NCI-H1092 treated with DMSO at 0.1 percent for 48 hours (cell line): ENCODE measurements at places on chromosomes 1 and 21.
A peak's percentile ranks its signal among the peaks of the same experiment; 100 is the strongest.

DNA sequence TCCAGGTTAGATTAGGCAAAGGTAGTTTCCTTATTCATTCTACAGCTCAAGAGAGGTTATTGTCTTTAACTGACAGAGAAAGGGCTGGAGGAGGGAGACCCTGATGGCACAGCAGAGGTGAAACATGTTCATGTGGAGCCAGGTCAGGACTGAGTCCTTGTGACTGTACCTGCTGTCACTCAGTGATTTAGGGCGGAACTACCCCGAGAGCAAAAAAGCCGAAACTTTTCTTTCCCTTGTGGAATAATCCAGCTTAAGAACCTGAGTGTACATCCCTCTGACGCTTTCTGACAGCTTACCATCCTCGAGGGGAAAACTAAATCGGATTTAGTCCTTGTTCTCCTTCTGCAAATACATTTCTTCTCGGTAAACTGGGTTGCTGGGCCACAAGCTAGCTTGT lies 273.2 kb downstream of the BACH1 start:
- no peak for DNase-seq

GRCh38 chr1:117780687-117781475 lies 148.5 kb downstream of the GDAP2 start:
- DNase-seq: no peak

GRCh38 chr1:182927693-182928433 lies 25.1 kb downstream of the SHCBP1L start:
- DNase-seq: no peak

GRCh38 chr1:180632326-180633056 lies 669 bp downstream of the XPR1 start:
- peak; percentile 80 for DNase-seq

DNA sequence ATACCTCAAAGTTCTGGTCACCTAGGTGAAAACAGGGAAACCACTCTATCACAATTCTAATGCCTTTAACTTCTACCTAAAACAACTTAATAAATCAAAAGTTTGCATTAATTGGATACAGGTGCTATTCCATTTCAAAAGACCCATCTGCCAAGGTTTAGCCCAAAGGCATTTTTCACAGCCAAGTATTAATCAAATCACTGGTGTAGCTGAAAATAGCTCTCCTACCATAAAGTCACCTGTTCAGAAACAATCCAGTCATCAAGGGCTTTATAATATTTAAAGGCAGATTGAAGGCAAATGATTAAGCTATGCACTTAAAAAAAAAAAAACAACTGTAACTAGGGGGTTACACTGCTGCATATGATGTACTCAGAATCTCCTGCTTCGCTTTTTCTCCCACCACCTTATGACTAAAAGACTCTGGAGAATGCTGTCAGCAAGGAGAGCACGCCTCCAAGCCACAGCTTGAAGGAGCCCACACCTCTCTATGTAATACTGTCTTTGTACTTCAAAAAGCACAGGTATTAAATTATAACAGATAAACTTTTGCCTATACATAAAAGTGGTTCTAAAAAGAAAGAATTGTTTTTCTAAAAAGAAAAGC lies 20.5 kb downstream of the KIAA0319L start:
- no peak for DNase-seq

DNA sequence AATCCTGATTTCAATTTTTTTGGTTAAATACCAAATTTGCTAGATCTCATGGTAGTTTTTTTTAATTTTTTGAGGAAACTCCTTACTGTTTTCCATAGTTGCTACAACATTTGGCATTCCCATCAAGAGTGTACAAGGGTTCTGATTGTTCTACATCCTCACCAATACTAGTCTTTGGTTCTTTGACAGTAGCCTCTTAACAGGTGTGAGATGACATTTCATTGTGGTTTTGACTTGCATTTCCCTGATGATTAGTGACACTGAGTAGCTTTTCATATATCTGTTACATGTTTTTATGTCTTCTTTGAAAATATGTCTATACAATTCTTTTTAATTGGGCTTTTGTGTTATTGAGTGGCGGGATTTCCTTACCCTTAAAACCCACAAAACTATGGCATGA lies 20.9 kb upstream of the RGS13 start:
- DNase-seq: no peak

DNA sequence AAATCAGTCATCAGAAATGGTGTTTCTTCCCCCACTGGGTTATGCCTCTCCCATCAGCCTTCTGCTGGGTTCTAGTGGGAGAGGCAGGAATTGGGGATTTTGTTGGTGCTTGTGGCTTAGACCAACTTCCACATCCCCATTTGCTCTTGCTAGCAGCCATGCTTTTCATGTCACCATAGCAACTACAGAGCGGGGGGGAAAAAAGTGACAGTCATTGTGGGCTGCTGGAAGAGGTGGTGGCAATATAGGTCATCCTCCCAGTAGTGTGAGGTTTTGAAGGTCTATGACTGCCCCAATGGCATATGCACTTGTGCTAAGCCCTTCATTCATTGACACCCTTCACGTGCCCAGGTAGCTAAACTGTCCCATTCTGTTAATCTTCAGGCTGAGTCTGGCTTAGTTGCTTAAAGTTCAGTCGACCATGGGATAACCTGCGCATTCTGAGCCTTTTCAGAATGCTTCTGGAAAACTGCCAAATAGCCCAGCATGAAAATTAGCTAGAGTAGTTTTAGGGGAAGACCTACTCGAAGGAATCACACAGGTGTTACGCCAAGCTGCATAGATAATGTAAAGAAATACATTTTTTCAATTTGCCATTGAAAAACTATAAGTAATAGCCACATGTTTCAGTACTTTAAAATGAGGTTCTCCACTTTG lies 53.7 kb upstream of the ZNF326 start:
- DNase-seq: no peak

GRCh38 chr1:213419401-213420030 lies 368.5 kb downstream of the RPS6KC1 start:
- no peak for DNase-seq

GRCh38 chr1:168328731-168329364 lies 48.2 kb downstream of the TBX19 start:
- DNase-seq: no peak

DNA sequence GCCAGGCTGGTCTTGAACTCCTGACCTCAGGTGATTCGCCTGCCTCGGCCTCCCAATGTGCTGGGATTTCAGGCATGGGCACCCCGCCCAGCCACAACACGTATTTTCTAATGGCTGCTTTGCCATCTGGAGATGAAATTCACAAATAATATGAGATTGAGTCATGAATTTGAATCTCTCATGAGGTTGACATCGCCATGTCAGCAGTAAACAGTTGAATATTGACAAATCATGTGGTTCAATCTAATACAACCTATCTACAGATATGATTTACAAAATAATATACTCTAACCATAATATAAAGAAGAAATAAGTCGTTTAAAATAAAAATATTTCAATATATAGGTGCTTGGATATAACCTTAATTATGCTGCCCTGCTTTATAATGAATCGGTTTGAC lies 42.1 kb downstream of the MYOM3 start:
- no peak for DNase-seq

GRCh38 chr1:54795356-54795665 lies 5.8 kb downstream of the TTC22 start:
- DNase-seq: no peak

DNA sequence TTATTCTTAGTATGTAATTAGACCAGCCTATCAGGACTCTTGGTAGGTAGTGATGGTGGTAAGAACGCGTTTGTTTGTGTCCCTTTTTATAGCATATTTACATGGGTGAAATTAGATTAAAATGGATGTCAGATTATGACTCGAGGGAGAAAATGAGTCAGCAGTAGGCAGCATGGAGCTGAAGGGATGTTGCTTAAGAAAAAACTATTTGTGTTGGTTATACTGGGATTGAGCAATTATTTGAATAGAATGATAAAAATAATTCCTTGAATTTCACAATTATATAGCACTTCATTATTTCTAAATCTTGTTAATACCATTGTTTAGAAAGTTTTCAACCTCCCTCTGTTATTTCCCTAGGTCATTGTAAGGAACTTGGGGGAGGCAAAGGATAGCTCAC lies 348.8 kb downstream of the RYR2 start:
- DNase-seq: no peak

DNA sequence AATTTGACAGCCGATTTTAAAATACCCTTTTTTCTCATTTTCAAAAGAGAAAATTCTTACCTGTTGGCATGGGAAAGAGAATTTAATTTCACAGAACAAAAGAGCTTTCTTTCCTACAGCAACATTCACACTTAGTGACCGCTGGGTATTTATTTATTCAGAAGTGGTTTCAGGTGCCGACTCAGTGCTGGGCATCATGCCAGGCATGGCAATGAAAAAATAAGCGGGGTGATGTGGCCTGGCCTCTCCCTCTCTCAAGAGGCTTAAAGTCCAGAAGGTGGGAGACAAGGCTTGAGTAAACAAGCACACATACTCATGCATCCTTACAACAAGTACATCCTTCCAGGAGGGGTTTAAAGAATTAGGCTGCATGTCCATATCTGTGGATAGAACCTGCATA lies 4.1 kb upstream of the PCP4 start:
- DNase-seq: peak; percentile 95

GRCh38 chr1:78176448-78176847 lies 130.7 kb downstream of the GIPC2 start:
- DNase-seq: peak; percentile 21

- DNase-seq: no peak
Measured at GRCh38 chr1:93148001-93148400, 32.2 kb downstream of the TMED5 start.

- DNase-seq: peak; percentile 48
Measured at GRCh38 chr1:199551967-199552565, 475.4 kb upstream of the NR5A2 start.

GRCh38 chr1:226438007-226438406 lies 30.1 kb upstream of the PARP1 start:
- peak; percentile 8 for DNase-seq

DNA sequence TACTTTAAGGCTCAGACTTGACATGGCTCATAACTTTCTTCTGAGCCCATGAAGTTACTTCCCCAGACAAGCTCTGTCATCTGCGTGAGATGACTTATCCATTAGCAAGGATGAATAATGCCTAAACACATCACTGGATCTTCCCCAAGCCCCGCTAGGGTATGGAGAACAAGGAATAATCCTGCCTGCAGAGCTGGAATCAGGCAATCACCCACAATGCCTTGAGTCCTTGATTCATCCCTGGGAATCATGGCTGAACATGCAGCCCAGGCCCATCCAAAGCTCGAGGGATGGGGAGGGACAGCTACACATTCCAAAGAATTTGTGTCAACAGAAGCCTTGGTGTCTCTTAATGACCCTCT lies 131.7 kb downstream of the PSMG1 start:
- DNase-seq: no peak

DNA sequence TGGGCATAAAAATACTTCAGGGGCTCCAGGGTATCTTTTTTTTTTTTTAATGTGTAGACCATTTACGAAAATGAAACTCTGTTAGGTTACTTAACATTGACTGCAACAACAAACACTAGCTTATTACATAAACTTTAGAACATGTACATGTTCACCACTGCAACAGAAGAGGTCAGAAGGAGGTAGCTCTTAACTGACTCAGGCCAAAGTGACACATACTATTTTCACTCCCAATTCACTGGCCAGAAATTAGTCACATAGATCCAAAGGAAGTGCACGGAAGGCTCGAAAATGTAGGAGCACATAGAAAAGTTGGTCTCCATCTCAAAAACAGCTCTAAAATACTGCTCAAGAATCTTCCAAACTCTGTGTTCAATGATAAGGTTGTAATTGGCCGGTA lies 107.2 kb downstream of the AKT3 start:
- no peak for DNase-seq

DNA sequence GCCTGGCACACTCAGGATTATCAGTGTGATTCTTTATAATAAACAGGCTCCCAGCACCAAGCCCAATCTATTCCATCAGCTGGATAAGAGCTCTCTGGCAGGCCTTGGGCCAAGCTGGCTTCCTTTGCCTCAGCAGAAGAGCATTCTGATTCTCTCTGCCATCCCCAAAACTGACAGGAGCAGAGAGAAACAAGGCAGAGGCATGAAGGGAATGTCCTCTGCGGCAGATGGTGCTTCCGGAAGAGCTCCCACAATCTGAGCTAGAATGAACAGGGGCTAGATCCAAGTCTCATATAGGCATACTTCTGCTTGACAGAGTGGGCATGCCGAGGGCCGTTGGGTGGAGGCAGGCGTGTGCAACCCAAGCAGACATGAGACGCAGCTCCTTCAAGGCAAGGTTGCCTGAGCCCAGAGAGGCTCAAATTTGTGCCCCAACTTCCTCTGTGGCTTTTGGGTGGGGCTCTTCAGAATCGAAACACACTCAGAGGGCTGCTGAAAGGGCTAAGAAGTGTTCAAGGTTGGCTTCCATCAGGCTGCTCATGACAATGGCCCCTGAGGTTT lies 4.0 kb downstream of the CAPN2 start:
- no peak for DNase-seq

DNA sequence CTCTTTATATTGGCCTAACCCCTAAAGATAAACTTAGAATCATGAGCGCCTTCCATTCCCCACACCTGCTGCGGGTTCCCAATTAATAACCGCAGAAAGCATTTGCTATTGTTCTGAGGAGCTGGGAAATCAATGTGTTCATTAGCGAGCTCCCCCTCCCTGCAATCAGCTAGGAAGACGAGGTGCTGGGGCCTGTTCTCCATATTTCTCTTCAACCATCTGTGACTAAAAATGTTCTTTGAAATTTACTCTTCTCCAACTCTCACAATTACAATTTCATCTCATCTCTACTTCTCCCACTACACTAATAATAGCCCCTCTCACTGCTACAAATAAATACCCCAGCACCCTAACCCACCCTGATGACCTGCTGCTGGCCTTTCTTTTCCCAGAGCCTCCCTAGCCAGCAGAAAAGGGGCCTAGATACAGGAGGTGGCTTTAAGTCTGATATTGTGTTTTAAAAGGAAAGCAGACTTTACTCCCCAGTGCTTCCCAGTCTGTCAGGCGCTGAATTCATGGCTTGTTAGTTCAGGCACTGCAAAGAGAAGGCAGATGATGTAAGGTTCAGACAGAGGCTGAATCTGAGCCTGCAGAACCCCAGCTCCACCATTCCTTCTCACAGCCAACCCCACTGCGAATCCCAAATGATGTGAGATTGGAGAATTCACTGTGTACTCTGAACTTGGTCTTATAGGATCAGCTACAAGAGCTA lies 477.5 kb upstream of the DAB1 start:
- no peak for DNase-seq

DNA sequence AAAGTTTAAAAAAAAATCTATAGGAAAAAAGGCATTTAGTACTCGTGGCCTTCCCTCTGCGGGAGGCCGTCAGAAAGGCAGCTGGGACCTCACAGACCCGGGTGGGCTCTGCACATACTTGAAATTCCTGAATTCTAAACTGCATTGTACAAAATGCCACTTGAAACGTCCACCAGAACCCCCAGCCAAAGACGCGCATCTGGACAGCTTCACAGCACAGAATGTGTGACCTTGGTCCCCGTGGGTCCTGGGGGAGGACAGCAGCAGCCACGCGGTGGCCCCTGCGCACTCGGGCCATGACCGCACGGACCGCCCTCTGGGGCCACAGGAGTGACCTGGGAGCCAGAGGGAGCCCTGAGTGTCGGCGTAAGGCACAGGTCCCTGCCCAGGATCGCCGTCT lies 20.6 kb upstream of the MRPS14 start:
- DNase-seq: no peak

DNA sequence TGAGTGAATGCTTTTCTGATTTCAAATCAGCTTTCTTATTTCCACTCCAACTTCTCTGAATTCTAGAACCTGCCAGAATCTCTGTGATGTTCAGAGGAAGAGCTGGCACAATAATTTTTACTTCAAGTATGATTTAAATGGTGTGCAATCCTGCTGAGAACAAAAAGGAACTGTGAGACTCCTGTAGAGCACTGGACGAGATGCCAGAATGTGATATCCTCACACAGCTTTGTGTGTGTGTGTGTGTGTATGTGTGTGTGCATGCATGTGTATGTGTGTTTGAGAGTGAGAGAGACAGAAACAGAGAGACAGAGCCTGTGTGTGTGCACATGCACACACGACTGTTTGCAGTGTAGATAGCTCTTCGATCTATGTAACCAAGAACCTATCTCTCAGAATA lies 713.6 kb upstream of the ZP4 start:
- no peak for DNase-seq
